ENCODE measurements at places on chromosomes 6 and 20.

- peak; percentile 57 for DNase-seq
Observed at GRCh38 chr6:16760516-16761470, at the start of gene ATXN1. TSS of gene ATXN1 (minus strand) at chr6:16761460.

DNA sequence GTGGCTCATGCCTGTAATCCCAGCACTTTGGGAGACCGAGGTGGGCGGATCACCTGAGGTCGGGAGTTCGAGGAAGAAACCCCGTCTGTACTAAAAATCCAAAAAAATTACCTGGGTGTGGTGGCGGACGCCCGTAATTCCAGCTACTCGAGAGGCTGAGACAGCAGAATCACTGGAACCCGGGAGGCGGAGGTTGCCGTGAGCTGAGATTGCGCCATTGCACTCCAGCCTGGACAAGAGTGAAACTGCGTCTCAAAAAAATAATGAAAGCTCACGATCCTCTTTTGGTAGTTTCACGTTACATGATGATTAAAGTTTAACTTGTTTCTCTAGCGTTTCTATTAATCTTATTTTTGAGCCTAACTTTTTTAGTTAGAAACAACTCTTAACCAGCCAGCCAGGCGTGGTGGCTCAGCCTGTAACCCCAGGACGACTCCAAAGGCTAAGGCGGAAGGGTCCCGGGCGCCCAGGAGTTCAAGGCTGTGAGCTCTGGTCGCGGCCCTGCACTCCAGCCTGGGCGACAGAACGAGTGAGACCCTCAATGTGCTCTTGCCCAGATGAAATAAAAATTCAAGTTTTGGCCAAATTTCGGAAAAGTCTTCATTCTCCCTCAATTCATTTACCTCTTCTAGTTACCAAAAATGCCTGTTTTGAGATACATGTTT is 1.2 kb upstream of the WRNIP1 start:
- no peak for DNase-seq

- DNase-seq = peak; percentile 76
Observed at GRCh38 chr20:41340327-41341055, at the start of gene LPIN3. TSS of gene LPIN3 (plus strand) at chr20:41340821. CDS start at chr20:41345804, 4,983 bp downstream.

DNA sequence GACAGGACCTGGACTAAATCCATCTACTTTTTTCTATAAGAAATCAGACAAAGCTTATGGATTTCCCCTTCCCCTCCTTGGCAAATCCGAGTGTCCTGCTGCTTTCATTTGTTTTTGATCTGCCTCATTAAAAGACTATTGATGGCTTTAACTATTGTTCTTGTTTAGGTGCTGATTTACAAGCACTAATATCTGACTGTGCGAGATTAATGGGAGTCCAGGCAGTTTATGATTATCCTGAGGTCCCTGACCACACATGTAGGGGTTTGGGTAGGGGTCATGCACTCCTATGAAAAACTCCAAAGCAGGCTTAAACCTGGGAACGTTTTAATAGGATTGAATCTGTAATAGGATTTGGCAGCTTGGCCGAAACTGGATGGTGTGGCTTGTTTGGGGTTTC is 317.5 kb upstream of the POU3F2 start:
- DNase-seq = no peak

GRCh38 chr20:23128461-23129125 is 42.5 kb upstream of the CD93 start:
- no peak for DNase-seq

DNA sequence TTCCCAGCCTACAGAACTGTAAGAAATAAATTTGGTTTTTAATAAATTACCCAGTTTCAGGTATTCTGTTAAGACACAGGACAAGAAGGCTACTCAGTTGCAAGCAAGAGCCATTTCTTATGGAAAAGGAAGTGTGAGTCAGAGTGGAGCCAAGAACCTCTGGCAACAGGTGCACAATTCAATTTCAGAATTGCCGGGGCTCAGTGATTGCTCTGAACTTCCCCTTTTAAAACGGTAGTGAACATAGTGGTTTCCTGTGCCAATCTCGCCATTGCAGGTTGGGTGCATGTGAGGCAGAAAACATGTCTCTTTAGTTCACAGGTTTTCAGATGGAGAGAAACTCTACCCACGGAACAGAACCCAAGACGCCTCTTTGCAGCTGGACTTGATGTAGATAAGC is 16.4 kb downstream of the PIGT start:
- no peak for DNase-seq

GRCh38 chr6:151186804-151187330 is 52.9 kb upstream of the AKAP12 start:
- DNase-seq = no peak

DNA sequence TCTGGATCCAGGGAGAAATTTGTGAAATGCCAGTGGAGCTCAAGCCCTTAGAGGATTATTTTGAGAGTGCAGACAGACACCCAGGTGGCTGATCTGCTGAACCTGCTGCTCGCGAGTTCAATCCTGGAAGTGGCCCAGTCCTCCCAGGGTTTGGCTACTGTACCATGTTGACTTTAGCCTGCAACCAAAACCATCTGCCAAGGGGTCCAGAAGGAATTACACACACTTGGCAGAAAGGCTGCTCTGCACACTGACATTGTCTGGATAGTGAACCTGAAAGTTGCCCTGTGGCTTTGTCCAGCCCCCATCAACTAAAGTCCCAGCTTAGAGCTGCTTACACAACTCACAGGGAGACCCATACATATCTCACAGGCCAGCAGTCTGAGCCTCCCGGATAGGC is 21.6 kb upstream of the PI3 start:
- no peak for DNase-seq

- no peak for DNase-seq
Observed at GRCh38 chr6:163761481-163761880, 347.0 kb downstream of the QKI start.

DNA sequence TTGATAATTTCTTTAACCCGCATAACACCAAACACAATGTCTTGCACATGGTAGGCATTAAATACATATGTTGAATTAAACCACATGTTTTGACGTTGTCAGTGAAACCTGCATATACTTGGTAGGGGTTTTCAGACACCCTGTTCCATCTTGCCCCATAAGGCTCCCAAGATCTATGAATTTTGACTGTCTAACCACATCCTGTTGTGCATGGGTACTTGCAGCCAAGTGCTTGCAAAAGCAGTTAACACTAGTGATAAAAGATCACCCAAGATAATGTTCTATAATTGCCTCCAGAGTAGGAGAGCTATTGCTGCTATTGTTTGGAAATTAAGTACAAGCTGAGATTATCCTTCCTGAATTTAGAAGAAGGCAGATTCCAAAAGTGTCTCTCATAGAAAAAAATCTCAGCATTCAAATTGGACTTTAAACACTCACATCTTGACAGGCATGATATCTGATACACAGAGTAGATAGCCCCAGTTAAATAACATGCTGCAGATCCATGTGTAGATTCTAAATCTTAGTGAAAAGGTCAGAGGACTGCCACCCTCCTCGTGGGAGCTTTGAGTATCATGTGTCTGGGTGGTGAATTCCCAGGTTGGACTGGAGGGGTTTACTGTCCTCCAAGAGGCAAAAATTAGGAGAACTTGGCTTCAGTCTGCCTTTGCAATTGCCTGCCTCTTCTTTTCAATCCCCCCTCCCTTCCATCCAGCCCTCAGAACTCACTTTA is 25.8 kb upstream of the CCN6 start:
- DNase-seq = peak; percentile 35

GRCh38 chr6:26363882-26364701 is 906 bp upstream of the BTN3A2 start:
- DNase-seq = no peak

DNA sequence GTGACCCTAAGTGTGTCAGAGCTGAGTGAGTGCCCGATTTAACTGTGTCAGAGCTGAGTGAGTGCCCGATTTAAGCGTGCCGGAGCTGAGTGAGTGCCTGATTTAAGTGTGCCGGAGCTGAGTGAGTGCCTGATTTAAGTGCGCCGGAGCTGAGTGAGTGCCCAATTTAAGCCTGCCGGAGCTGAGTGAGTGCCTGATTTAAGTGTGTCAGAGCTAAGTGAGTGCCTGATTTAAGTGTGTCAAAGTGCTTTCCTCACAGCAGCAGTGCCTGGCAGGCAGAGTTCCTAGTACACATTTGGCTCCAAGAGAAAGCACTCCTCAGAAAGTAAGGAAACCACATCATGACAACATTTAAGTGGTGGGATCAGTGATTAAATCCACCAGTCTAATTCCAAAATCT is 13.2 kb downstream of the SERAC1 start:
- DNase-seq = no peak

DNA sequence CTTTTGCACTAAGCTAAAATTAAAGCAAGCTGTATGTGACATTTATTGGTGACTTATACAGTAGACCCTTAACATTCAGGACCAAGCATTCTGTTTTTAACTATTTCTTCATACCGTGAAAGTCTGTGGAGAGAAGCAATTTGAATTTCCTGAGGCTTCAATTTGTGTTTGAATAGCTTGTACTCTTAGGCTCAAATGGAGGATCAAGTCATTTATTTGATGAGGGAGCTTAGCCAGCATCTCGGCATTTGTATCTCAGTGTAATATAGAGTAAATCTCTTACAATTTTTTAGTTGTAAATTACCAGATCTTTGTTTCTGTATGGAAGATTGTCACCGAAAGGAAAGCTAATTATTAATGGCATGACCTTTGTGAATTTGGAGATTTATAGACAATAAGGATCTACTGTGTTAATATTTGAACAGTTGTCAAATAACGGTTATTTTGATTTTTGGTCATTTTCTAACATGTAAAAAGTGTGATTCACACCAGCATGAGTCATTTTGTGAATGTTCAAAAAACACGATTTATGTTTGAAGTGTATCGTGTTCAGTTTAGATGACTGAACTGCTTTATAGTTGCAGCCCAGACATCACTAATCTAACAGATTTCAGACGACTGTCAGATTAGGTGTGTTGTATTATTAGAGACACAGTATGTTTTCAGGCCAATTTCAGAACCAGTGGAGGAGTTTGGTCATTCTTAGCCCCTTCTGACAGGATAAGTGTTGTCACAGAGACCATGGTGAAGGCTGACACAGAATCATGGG is 332.9 kb downstream of the CDKAL1 start:
- no peak for DNase-seq

- no peak for DNase-seq
Observed at GRCh38 chr6:119243037-119243436, 106.5 kb downstream of the MAN1A1 start.

DNA sequence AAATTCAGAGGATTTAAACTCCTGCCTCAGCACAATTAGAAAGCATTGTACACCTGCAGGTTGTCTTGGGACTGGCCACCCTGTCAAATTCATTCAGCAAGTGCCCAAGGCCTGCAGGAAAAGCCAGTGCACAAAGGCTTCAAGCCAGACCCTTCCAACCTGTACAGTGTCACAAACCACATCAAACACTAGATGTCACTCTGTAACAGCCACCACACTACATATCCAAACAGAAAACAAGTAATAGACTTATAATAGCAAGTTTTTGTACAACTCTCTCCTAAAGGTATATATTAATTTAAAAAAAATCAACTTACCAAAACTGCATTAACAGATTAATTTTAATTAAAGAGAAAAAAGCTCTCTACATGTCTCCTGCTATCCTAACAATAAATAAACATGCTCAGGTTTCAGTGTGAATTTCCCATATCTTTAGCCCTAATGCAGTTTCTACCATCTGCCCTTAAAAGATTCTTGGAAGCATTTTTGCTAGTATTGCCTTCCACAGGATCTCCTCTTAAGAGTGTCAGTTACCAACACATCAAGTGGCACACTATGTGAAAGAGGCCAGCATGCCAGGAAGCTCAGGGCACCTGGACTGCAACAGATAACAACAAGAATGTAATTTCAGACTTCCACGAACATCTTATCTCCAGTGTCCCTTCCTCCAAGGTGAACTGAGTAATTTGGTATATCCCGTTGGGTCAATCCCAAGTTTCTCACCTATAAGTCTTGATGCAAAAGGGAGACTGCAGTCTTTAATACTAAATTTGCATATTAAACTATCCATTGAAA is 47.5 kb downstream of the RALGAPA2 start:
- DNase-seq = no peak
